ENCODE measurements at places on chromosomes 2 and 18.

DNA sequence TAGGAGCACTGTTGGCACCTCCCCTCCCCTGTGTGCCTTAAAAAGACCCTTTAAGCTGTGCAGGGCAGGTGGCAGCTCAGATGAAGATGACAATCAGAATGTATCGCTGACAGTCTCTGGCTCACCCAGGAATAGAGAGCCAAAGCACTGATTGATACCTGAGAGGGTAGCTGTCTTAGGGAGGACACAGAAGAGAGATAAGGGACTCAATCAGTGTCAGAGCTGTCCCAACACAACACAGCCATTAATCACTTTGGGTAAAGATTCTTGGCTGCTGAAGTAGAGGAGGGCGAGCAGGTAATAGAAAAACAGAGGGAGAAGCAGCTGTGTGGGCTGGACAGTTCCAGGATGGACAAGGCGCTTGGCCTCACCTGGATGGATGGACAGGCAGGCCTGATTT, 124.9 kb downstream of the NRP2 start:
- no peak for DNase-seq

DNA sequence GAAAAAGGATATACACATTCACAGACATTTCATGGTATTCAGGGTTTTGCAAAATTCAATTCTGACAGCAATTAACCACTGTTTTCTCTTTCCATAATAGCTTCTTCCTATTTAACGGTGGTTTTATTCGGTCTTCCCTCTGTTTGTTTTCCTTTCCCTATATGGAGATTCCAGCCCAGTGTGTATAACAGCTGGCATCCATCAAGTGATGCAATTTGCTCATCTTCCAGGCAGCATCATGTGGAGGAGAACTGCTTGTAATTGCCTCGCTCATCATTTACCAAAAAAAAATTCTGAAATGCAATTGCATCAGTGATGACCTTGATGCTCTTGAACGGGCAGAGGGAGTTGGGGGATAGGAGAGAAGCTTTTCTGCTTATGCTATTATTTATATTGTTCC, 165.9 kb upstream of the PGAP1 start:
- DNase-seq: peak; percentile 88

DNA sequence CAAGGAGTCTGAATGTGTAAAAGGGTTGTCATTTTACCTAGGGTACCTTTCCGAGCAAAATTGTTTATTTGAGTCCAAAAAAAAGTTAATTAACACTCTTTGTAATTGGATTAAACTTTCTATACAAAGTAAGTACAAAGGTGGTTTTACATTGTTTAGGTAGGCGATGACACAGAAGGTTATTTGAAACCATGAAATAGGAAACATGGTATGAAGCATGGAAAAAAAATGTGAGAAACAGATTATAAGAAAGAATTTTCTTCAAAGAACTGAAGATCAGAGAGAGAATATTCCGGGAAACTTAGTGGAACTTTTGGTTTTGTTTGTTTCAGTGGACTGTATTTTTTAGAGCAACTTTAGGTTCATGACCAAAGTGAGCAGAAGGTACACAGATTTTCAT, 32.7 kb downstream of the CARF start:
- DNase-seq: no peak

DNA sequence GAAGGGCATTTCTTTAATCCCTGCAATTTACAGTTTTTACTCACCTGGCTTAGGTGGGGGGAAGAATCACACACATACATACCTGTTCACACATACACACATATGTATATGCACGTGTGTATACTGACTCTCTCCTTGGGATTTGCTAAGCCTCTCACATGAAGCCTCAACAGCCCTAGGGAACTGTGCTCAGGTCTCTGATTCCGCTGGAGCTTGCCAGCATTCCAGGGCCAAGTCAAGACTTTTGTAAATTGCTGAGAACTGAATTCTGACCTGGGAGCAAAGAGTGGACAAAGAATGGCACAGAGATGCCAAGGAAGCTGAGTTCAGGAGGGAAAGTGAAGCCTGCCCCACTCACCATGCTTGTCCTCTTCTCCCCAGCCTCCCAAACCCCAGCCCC, 177.3 kb downstream of the TMEM247 start:
- DNase-seq: no peak

DNA sequence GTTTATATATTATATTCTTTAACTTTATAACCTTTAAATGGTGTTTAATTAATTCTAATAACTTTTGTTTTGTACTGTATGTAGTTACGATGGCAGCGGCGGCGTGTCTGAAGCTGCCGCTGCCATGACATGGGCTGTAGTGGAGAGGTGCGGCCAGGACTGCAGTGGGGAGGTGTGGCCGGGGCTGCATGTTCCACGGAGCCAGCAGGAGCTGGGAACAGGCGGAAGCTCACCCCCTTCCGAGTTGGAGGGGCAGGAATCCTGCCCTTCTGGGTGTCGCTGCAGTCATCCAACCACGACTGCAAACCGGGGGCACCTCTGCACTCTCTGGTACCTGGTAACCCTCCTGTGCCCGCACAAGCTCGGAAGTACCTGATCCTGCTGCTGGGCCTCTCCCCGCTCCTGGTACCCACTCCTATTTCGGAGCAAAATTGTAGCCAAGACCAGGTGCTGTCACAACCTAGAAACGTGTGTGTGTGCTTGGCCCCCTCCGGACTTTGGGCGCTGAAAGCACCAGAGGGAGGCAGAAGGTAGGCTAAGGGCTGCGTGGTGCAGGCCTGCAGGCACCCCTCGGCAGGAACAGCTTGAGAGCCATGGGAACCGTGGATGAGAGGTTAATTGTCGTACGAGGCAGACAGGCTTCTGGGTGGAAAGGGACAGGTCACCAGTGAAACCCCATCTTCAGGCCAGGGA, 1329.7 kb upstream of the SLC39A10 start:
- no peak for DNase-seq

Data from fibroblast of skin of abdomen (primary cell).